Ascending aorta (tissue), 2 donors: ENCODE measurements at places on chromosomes 3 and 15.

GRCh38 chr15:92069308-92070250 lies 216.1 kb downstream of the SLCO3A1 start:
- peak overlapping the region; percentile 70 for H3K27ac ChIP-seq
- DNase-seq: peak; percentile 28
- H3K27me3 ChIP-seq: no peaks in the 10 kb centered on the region
- H3K4me1 ChIP-seq: no peaks in the 10 kb centered on the region
- H3K4me3 ChIP-seq: peak overlapping the region; percentile 55
- H3K36me3 ChIP-seq: no peaks in the 10 kb centered on the region

- peaks cover 6% of the 10 kb centered on the region for H3K4me1 ChIP-seq
- no peak overlapping the region for H3K4me3 ChIP-seq
- H3K27me3 ChIP-seq: no peaks in the 10 kb centered on the region
- DNase-seq: no peak
Measured at GRCh38 chr15:35561308-35561707, 15.3 kb upstream of the DPH6 start.

DNA sequence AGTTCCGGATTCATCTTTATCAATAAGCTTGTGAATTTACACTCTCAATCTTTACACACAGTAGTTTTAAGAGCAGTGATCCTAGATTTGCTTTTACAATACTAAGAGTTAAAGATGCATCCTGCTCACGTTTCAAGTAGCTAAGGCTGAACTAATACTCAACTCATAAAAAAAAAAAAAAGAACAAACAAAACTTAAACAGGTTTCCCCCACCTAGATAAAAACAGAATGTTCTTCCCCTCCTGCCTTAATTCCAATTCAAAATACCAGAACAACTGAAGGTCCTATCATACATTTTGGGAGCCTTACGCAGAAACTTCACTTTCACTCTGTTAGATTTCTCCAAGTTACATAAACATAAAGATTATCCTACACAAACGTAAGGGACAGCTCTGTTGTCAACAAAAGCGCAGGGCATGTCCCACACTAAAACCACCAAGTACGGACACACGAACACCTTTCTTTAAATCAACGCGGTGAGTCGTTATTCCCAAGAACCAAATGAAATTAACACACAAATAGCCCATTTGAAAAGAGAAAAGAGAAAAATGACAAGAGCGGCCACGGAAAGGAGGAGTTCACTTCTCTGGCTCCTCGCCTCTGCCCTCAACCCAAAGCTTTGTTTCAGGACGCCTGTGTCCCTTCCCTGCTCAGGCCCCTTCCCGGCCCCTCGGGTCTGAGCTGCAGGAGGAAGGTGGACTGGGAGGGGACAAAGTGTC lies 941 bp downstream of the CBLB start:
- H3K27ac ChIP-seq: peak overlapping the region; percentile 98
- peaks cover 8% of the 10 kb centered on the region for H3K36me3 ChIP-seq
- DNase-seq: no peak

DNA sequence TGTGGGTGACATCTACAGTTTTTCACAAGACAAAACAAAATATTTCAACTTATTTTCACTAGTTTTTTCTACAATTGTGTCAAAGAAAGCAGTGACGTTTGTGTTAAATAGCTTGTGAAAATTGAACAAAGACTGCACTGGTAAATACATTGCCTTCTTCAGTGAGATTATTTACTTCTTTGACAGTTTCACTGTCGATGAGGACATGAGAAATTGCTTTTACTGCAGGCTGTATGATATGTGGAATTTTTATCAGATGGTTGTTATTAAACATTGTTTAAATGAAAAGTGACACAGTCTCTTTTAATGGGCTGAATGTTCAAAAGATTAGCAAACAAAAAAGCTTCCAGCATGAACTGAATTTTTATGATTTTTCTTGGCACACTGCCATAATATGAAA lies 773.9 kb upstream of the CADM2 start:
- H3K4me3 ChIP-seq: no peak overlapping the region
- H3K4me1 ChIP-seq: no peaks in the 10 kb centered on the region
- H3K27me3 ChIP-seq: no peaks in the 10 kb centered on the region
- H3K36me3 ChIP-seq: no peaks in the 10 kb centered on the region

DNA sequence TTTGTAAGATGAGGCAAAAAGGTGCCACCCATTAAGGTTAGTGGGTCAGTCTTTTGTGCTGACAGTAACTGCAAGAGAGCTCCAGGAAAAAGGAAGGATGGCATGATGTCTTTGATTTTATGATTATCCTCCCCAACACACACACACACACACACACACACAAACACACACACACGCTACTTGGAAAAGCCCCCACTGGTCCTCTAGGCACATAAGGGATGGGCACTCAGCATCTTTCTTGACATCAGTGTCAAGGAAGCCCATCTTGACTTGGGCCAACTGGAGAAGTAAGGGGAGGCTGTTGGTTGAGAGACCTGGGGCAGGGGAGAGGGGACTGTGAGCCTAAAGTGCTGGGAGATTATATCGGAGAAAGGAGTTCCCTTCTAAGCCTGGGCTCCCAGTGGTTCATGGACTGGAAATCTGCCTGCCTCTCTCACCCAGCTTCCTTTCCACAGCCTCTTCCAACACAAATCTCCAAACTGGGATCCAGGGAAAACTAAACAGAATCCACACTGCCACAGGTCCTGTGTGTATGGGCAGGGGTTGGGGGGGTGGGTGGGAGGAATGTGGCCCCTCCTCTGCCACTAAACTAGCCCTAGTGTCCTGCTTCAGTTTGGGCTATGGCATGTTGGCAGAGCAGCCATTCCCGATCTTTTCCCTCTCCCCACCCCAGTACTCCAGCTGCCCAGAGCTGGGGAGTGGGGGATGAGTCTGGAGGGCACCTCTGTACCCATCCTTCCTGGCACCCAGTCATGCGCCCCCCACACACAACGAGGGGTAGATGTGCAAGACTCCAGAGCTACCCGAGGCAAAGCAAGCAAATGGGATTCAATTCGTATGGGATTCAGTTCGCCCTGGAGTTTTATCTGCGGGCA lies 1.6 kb downstream of the AMOTL2 start:
- peak overlapping the region; percentile 70 for H3K4me3 ChIP-seq
- peak overlapping the region; percentile 99 for H3K27ac ChIP-seq
- H3K27me3 ChIP-seq: no peaks in the 10 kb centered on the region
- DNase-seq: no peak
- peaks cover 45% of the 10 kb centered on the region for H3K36me3 ChIP-seq
- H3K4me1 ChIP-seq: peaks cover 32% of the 10 kb centered on the region
